ENCODE measurements at places on chromosomes 11 and 22. TPM values are rescaled to one million over a fixed set of nuclear protein-coding genes. Genes with fewer than 3 reads are reported as not detected.

Gene TMEM121B
- total RNA-seq, result 0.15 TPM

Gene RAB3IL1
- not detected for total RNA-seq

Gene PES1
- 78.5 TPM for total RNA-seq

Gene C11orf21
- 1.9 TPM for total RNA-seq

Gene MYRF
- total RNA-seq, result 1.1 TPM

GRCh38 chr11:20840341-20840740 lies 171.0 kb downstream of the NELL1 start:
- no peak for DNase-seq

- no peak for DNase-seq
Observed at GRCh38 chr22:49400136-49400940, 427.3 kb downstream of the BRD1 start.

- peak; percentile 91 for DNase-seq
Observed at GRCh38 chr11:118820412-118821357, 29.7 kb upstream of the DDX6 start.

- DNase-seq, result peak; percentile 79
Observed at GRCh38 chr11:64448599-64449380, 89.8 kb downstream of the RPS6KA4 start.

- no peak for DNase-seq
Observed at GRCh38 chr11:19392847-19393518, 152.2 kb upstream of the E2F8 start.

DNA sequence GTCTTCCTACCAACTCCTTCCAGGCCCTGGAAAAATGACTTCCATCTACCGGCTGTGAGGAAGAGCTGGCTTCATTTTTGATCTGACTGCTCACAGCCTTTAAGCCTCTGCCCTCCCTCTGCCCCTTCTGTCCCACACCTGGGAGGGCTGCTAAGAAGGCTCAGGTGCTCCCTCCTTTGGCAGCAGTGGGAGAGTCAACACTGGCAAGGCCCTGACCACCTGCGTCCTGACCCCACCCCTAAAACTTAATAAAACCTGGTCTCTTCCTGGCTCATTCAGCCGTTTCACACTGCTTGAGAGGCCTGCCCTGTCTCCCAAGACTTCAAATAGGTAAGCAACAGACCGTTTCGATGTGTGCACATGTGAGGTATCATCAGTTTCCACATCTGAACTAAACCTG lies 52.1 kb upstream of the NFRKB start:
- DNase-seq, result peak; percentile 96

GRCh38 chr11:76193219-76193618 lies 13.1 kb downstream of the WNT11 start:
- DNase-seq, result no peak

- no peak for DNase-seq
Observed at GRCh38 chr22:27531782-27532530, 269.6 kb downstream of the MN1 start.

DNA sequence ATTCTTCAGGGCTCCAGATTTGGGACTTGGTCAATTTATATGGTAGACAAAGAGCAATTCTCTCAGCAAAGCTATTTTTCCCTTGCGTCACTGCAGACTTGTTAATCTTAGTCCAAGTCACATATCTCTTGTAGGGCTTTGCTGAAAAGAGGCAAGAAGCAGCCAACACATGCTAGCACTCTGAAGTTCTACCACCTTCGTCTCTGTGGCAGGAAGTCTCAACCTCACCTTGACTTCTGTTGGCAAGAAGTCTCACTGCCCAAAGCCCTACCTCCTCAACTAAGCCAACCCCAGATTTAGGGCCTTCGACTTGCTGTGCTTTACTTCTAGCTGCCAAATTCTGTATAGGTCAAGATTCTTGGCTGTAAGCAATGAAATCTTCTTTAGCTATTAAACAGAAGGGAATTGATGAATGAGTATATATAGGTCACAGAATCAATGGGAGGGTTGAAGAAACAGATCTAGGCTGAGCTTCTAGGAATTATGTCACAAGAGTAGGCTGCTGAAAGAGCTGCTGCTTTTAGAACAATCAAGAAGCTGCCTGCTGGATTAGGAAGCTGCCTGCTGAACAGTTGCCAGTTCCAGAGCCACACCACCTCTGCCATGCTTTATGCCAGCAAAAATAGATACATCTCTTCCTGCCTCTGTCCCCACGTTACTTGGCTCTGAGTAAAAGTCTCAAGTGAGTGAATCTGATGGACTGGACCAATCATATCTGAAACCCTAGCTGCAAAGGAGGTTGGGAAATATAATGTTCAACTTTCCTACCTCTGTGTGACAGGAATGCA lies 17.6 kb upstream of the NCR3LG1 start:
- no peak for DNase-seq

DNA sequence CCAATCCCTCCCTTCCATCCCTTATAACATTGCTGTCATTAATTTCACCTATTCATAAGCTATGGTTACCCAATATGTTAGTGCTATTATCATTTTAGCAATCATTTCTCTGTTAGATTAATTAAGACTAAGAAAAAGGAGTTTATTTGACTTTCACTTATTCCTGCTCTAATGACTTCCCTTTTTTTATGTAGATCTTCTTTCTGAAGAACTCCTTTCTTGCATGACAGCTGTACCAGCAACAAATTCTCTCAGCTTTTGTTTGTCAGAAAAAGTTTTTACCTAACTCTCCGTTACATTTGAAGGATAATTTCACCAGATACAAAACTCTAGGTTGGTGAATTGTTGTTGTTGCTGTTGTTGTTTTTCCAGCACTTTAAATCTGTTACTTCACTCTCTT lies 28.6 kb upstream of the OR8B8 start:
- DNase-seq, result no peak

- DNase-seq, result peak; percentile 44
Observed at GRCh38 chr11:22244986-22245592, 52.2 kb downstream of the ANO5 start.

Data from OCI-LY7 (cell line).